Activated CD8-positive, alpha-beta memory T cell treated with anti-CD3 and anti-CD28 coated beads for 1 hour (primary cell): ENCODE measurements at places on chromosomes 3 and 15.

DNA sequence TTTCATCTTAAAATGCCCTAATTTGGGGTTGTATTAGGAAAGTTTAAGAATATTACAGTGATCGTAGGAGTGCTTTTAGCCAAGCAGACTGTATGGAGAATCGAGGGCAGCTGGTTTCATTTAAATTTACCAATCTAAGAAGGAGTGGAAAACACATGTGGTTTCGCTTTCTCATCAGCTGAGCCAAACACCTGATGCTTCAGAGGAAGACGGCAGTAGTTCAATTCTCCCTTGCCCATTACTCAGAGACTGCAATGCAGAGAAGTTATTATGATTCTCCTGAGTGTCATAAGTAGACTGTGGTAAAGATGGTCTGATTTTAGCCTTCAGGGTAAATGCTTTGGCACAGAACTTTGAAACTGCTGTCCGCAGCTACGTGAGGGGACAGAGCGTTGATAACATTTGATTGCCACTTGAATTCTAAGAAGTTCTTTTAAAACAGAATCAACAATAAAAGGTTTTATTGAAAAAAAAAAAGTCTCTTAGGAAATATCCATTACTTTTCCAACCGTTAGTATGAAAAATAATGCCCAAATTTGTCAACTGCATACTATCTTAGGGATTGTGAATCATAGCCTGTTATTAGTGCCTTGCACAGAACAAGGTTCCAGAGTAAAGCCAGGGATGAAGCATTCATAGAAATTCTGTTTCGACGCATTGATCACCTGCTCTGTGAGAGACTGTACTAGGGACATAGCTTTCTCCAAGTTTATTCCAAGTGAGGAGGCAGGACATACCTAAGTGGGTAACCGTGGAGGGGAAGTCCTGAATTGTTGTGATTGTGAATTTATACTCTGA is 25.6 kb downstream of the LYSMD4 start:
- DNase-seq: no peak

- no peak for DNase-seq
Measured at GRCh38 chr3:132561003-132561402, 36.1 kb upstream of the ACKR4 start.

GRCh38 chr3:20052851-20053250 is 12.6 kb downstream of the KAT2B start:
- DNase-seq: no peak

DNA sequence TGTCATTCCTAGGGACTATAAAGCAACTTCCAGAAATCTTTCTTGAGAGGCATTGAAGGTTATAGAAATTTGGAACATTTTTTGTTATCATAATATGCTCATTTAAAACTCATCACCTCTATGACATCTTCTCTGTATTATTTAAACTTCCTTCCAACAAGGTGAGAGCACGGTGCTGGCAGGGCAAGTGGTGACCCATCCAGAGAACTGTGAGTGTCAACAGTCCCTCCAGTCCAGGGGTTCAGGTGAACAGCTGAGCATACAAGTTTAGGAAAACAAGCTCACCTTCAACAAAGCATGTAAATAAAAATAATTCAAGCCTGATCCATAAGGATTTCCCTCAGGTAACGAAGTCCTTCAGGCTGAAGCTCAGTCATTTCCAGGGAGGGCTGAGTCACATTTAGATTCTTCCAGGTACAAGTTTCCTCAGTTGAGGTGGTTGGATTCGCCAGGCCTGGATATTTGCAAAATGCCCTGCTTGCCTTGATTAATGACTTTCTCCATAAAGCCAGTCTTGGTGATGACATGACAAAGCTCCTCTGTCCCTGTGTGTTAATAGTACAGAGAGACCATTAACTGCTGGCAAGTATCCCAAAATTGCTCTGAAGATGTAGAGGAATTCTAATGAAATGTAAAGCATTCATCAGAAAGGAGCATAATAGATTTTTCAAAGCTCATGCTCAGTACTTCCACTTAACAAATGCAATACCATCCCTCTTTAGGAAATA is 263.6 kb upstream of the GADL1 start:
- no peak for DNase-seq

- no peak for DNase-seq
Measured at GRCh38 chr3:120441776-120442175, 9.0 kb downstream of the FSTL1 start.

DNA sequence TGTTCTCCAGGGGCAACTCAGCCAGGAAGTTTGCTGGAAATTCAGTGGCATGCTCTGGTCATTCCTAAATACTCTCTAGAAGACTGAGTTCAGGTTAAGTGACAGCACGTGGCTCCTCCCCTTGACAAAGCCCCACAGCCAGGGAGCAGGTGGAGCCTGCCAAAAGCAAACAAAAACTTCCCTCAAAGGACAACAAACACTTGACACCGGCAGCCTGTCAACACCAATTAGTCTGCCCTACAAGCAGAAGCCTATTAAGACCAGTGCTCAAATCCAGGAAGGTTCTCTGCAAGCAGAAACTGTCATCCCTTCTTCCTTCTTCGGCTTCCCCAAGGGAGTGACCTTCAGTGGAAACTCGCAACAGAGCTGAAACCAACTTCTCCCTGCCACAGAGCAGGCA is 5.0 kb downstream of the MEX3B start:
- no peak for DNase-seq

GRCh38 chr3:156489462-156489911 is 65.4 kb downstream of the SSR3 start:
- no peak for DNase-seq

GRCh38 chr3:30198162-30198561 is 408.2 kb upstream of the TGFBR2 start:
- no peak for DNase-seq

GRCh38 chr3:71944482-71945065 is 159.6 kb upstream of the PROK2 start:
- no peak for DNase-seq

GRCh38 chr3:153615863-153616262 is 453.8 kb downstream of the RAP2B start:
- no peak for DNase-seq
